ENCODE measurements at places on chromosomes 4 and X. TPM values are rescaled to one million over a fixed set of nuclear protein-coding genes. Genes with fewer than 3 reads are reported as not detected.

GRCh38 chrX:112731793-112732192 lies 52.1 kb upstream of the LHFPL1 start:
- no peak for DNase-seq

- no peak for DNase-seq
Observed at GRCh38 chr4:138724530-138724929, 291.1 kb upstream of the NOCT start.

DNA sequence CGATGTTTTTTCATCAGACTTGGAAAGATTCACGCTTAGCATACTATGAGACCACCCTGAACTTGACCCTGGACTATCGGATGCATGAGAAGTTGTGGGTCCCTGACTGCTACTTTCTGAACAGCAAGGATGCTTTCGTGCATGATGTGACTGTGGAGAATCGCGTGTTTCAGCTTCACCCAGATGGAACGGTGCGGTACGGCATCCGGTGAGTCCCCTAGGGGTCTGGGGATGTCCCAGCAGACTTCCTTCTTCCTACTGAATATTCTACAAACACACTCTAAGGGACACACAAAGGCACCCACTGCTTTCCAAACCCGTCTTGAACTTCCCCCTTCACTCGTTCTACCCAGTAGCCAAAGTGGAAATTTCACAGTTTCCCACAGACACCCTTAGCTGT lies 9.3 kb downstream of the GABRQ start:
- DNase-seq = no peak

DNA sequence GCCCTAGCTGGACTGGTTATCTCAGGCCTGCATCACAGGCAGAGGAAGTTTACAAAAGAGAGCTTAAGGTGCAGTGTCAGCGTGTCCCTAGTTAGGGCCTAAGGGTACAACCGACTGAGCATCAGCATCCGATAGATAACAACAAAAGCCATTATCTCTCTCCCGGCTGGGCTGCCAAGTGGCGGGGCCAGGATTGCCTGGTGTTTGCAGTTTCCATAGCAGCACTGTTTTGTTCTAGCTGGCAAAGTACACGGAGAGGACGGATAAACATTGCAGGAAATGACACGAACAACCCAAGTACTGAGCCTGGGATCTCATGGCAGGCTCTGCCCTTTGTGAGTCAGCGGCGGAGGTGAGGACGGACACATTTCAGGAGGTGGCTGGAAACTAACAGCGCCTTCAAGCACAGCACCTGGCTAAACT lies 104.7 kb upstream of the NOCT start:
- peak; percentile 84 for DNase-seq

- DNase-seq = no peak
Observed at GRCh38 chr4:30450474-30450873, 269.7 kb upstream of the PCDH7 start.

GRCh38 chr4:143443728-143444127 lies 69.8 kb upstream of the SMARCA5 start:
- DNase-seq = no peak

GRCh38 chrX:29470030-29470429 lies 745.3 kb upstream of the MAGEB2 start:
- DNase-seq = no peak

DNA sequence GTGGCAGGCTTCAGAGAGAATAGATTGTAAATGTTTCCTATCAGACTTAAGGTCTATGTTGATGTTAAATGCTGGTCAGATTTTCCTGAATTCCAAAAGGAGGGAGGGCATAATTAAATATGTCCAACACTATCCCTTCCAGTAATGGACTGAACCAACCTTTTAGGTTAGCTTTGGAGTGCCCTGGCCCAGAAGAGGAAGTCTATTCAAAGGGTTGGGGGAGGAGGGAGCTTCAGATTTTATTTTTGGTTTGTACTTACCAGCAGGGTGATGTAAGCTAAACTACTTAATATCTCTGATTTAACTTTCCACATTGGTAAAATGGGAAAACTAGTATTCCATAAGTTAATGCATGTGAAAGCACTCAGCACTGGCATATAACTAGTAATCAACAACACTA lies 91.1 kb downstream of the RBM46 start:
- DNase-seq = no peak

SOD3 gene
- total RNA-seq = 290 TPM

SLC16A2 gene
- total RNA-seq = 7.3 TPM

DNA sequence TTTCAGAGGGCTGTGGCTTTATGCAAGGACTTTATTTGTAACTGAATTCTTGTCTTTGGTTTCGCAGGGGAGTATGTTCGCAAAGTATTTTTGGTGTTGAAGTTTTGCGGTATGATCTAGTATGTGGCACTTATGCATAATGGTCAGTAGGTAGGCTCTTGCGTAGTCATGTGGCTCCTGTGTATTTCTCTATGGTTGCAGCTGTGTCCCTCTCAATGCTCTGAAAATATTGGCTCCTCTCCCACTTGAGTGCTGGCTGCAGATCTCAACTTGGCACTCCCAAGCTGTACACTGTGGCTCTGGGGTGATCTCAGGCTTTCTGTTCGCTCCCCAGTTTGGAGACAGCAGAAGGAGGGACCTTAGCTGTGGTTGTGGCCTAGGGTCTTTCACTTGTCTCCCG lies 24.8 kb downstream of the ARMCX5 start:
- DNase-seq = peak; percentile 49

- DNase-seq = no peak
Observed at GRCh38 chr4:113114884-113115283, 65.4 kb downstream of the ANK2 start.

DNA sequence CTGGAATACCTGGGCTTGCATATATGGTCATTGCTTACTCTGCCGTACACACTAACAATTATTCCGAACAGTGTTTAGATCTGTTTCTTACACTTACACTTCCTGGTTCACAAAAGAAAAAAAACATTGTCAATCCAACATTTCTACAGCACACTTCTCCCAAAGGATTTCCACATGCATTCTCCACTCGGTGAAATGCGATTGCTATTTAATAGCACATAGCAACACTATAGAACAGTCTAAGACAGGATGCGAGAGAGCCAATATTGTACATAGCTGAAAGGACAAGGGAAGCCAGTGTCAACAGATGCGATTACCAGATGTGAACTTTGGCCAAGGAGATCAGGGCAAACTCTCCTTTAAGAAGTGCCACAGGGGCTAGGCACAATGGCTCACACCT lies 220.7 kb upstream of the GPC4 start:
- DNase-seq = no peak

- peak; percentile 45 for DNase-seq
Observed at GRCh38 chr4:102500352-102500695, 835 bp upstream of the NFKB1 start.

ARHGAP10 gene
- 28.7 TPM for total RNA-seq

GRCh38 chrX:8341814-8342590 lies 122.6 kb upstream of the VCX3B start:
- DNase-seq = no peak

DNA sequence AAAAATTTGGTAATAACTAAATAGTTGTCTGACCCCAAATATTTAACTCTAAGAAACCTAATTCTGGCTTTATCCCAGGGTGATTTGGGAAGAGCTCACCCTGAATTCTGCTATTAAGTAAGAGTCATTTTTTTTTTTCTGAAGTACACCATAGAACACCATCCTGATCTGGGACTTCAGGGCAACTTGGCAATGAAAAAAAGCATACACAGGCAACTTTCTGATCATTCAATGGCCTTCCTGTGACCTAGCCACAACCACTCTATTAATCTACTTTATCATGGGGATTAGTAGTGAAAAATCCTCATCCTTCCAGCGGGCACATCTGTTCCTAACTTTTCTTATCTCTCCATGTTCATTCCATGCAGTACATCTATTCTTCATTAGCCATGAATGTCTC lies 333.2 kb upstream of the MAD2L1 start:
- DNase-seq = no peak

RHOH gene
- 2.9 TPM for total RNA-seq

PAGE3 gene
- total RNA-seq = not detected

DNA sequence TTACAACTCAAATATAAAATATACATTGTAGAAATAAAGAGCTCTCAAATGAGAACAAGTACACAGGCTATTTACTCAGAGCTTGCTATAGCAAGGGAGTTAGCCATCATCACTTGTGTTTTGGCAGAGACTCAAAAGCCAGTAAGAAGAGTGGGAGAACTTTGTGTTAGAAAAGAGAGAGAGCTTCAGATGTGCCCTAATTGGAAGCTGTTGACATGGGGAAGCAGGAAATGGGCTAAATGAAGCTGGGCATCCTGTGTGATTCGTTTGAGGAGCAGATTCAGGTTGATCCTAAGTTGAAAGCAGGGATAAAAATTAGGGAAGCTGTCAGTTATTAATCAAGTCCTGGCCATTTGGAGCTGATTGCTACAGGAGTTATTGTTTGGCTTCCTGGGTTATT lies 207.4 kb upstream of the MAOA start:
- no peak for DNase-seq

GRCh38 chrX:68480969-68481368 lies 17.9 kb upstream of the YIPF6 start:
- DNase-seq = no peak

GAGE12F gene
- total RNA-seq = not detected

Measured in body of pancreas (tissue), 4 donors.